ENCODE measurements at places on chromosomes 2 and 18.
A peak's percentile ranks its signal among the peaks of the same experiment; 100 is the strongest.

DNA sequence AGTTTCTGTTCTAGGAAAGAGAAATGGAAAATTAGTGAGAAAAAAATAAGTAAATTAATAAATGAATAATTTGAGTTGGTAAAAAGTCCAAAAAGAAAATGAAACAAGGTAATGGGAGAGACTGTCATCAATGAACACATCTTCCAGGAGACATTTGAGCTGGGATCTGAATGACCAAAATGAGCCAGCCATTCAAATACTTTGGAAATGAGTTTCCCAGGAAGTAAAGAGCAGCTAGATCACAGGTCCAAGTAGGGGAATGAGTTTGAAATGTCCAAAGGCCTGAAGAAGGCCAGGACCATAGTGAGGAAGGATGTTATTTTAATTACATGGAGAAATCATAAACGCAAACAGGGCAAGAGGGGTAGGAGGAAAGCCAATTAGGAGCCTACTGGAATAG, 6.6 kb upstream of the DNAH7 start:
- DNase-seq: no peak

DNA sequence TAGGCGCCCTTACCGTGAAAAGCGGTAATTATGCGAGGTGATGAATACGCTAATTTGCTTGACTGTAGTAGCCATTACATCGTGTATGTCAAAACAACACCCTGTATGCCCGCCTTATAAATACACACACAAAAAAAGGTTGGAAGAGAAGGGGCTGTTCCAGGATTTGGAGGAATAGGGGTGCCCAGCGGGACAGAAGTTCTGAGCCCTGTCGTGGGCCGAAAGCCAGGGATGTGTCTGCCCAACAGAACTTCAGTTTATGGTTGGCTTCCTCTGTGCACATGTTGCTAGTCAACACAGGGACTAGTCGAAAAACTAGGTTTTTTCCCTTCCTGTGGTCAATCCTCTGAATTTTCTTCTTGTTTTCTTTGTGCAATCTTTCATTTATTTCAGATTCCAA, 182.5 kb downstream of the ACKR3 start:
- DNase-seq: no peak

DNA sequence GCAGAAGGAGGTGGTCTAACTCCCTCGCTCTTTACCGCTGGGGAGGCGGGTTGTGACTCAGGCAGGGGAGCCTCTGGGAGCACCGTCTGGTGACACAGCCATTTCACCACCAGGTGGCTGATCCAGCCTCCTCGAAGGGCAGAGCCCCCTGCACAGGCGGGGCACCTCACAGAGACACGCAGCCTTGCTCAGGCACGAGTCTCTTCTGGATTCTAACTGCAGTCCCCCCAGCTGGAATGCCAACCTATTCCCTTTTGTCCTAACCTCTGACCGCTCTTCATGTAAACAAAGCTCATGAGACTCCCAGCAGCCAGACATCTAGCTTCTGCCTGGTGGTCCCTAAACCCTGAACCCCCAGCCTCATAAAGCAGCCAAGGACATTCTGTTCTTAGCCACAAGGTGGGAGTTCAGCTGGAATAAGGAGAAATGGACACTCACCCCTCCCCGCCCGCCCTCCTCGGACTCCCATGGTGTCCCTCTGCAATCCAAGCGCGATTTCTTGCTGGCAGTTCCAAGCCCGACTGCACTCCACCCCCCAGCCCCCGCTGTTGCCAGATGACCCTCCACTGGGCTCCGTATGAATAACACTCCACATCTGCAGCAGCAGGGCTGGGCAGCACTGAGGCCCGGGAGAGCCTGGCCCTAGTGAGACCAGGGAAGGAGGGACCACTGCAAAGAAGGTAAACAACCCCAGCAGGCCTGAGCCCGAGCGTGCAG, 84.3 kb downstream of the TNS1 start:
- no peak for DNase-seq

DNA sequence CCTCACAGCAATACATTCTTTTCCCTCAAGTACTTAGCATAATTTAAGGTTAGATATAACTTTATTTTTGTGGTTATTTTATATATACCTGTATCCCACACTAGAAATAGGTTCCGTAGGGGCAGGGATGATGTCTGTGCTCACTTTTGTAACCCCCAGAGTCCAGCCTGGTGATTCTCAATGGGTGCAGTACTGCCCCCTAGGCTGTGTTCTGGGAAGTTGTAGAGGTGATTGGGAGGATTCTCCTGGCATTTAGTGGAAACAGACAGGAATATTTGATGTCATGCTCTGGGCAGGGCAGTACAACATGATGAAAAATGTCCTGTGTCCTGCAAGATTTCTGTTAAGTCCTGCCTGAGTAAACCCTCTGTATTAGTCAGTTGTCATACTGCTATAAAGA, 333.3 kb downstream of the PLCL1 start:
- no peak for DNase-seq

DNA sequence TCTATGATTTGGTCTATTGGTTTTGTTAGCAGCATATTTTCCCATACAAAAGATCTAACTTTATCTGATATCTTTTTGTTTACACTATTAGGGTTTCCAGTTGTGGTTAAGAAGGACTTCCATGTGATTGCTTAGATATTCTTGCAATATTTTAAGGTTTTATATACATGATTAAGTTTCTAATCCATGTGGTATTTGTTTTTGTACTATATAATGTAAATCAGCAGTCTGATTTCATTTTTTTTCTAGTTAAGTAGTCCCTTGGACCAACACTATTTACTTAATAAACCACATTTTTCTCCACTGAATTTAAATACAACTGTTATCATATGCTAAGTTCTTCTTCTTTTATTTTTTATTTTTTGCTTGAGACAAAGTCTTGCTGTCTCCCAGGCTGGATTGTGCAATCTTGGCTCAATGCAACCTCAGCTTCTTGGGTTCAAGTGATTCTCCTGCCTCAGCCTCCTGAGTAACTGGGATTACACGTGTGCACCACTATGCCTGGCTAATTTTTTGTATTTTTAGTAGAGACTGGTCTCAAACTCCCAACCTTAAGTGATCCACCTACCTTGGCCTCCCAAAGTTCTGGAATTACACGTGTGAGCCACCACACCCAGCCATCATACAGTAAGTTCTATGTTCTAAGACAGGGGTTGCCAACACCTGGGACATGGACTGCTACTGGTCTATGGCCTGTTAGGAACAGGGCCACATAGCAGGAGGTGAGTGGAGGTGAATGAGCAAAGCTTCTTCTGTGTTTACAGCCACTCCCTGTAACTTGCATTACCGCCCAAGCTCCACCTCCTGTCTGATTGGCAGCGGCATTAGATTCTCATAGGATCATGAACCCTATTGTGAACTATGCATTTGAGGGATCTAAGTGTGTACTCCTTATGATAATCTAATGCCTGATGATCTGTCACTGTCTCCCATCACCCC, 58.5 kb upstream of the RAB27B start:
- DNase-seq: no peak

- DNase-seq: no peak
These were observed 17.7 kb downstream of the PRKAG3 start for GRCh38 chr2:218813771-218814460.

GRCh38 chr2:213789940-213790339, 505.7 kb downstream of the SPAG16 start:
- no peak for DNase-seq

DNA sequence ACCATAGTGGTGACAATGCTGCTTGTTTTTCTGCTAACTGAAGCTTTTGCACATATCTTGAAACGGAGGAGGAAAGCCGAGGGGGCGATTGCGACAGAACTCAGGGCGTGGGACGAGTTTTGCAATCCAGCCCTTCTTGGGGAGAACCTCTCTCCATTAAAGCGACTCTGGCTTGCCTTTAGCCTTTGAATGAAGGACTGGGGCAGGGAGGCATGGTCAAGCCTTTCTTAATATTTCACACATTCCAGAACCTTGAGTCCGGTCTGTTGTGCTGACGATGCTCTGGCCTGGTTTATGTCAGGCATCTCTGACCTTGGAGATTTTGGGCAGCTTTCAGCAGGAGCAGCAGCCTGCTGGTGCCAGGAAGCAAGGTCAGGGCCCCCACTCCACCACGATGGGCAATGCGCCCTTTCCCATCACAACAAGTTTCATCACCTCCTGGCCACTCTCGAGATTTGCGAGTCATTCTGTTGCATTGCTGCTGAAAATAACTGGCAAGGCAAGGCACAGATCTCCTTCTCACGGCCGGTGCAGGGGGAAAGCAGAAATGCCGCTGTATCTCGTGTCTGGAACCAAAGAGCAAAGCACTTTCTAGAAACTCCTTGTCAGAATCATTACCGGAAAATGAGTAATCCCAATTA, 10.8 kb downstream of the EMILIN2 start:
- no peak for DNase-seq

GRCh38 chr2:220334871-220335590, 707.6 kb downstream of the SLC4A3 start:
- DNase-seq: no peak

GRCh38 chr2:51218047-51218446, 186.1 kb upstream of the NRXN1 start:
- DNase-seq: no peak

GRCh38 chr2:142307086-142307485, 176.3 kb upstream of the LRP1B start:
- DNase-seq: no peak

DNA sequence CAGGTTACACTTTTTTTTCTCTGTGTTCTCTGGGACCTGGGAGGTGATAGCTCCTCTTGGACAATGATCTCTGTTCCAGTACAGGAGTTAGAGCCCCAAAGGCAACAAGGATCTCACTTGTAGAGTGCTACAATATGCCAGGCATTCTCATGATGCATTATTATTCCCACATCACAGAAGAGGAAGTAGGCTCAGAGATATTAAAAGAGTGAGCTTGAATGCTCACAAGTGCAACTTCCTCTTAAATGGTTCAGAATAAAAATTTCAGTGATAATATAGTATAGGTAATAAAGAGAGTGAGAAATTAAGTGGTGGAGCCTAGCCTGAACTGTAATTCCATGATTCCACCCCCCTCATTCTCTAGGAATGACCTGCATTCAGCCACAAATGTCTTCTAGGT, 21.4 kb downstream of the POLE4 start:
- DNase-seq: no peak

- no peak for DNase-seq
These were observed 16.5 kb upstream of the ALPK2 start for GRCh38 chr18:58645398-58645797.

- no peak for DNase-seq
These were observed 235.2 kb downstream of the LDLRAD4 start for GRCh38 chr18:13453714-13454113.

- DNase-seq: no peak
These were observed 95.4 kb upstream of the CHRNA1 start for GRCh38 chr2:174859563-174860169.

DNA sequence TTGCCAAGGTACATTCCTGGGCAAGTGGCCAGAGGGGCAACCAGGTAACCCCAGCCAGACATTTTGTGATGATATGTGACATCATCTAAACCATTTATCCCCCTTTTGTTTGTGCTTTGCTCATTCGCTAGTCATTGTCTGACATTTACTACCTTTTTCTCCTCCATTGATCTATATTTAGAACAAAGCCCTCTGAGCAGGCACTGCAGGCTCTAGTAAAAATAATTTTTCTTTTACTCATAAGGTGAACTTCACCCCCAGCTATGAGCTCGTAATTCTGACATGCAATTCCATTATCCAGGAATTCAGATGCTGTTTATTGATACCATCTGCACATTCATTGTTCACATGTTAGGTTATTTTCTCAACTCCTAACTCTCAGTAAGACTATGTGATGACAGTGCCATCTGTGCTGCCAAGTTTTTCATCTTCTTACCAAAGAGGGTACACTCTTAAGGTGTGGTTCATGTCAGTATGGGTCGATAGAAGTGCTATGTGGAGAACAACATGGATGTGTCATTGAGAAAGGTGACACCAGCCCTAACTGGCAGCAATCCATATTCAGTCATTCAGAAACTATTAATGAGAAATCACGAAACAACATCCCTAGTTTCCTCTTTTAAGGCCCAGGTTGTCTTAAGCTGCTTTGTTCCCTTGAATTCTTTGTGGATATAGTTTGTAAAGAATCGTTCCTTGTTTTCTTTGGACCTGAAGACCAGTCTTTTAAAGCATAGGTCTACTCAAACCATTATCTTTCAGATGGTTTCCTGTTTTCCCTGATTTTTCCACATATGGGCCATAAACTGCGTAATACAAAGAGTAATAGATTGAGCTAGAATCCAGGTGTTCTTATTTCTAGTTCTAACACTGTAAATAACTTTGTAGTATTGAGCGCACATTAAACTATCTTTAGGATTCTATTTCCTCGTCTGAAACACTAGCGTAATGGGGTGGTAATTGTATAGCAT, 978.1 kb upstream of the CDH2 start:
- peak; percentile 87 for DNase-seq

DNA sequence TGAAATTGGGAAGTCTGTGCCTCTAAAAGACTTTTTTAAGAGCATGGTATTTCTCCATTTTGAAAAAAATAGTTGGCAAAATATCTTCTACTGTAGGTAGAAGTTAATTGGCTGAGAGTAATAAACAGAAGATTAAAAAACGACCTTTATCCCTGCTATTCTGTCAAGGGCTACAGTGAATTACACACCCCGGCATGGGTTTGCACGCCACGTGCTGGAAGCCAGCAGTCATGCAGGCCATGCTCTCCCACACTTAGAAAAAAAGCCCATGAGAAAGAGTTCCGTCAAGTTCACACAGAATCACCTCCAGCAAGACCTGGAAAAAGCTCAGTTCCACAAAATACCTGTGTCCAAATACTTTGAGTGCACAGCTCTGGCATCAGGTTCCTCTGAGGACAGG, 26.8 kb downstream of the FAM110C start:
- no peak for DNase-seq

GRCh38 chr2:39919511-39920306, 140.7 kb upstream of the THUMPD2 start:
- DNase-seq: no peak

DNA sequence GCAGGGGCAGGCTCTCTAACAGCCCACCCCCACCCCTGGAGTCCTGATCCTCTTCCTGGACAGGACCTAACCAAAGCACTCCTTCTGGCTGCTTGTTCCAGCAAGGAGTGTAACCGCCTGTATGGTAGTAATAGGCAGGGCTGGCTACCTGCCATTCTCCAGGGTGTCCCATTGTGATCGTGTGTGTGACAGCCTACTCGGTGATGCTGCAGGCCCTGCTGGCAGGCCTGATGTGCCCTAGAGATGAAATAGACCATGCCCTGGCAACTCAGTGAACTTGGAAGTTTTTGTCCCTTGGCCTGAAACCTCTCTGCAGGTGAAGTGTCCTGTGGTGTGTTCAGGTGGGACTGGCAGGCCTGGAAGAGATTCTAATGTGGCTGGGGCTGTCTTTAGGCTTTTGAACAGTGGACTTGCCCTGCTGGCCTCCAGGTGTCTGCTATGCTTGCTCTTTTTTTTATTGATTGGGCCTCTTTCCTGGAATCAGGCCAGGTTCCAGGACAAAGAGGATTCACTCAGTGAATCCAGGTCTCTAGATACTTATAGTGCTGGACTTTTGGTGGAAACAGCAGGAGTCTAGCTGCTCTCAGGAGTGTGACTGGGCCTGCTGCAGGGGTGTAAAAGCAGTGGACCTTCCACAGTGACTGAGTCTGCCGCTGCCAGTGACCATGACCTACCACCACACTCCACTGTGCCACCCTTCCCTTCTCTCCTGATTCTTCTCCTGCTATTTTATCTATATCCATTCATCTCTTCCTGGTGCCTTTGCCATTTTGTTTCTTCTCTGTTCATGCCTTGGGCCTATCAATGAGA, 132.1 kb downstream of the CTIF start:
- no peak for DNase-seq

GRCh38 chr2:236284208-236284607, 20.0 kb upstream of the ASB18 start:
- no peak for DNase-seq
